ENCODE measurements at places on chromosomes 7 and 10. TPM values are rescaled to one million over a fixed set of nuclear protein-coding genes. Genes with fewer than 3 reads are reported as not detected.

The GJC3 gene
- not detected for total RNA-seq

GRCh38 chr10:62046522-62047227 lies 145.2 kb downstream of the ARID5B start:
- H3K4me1 ChIP-seq = peaks cover 54% of the 10 kb centered on the region
- DNase-seq = no peak
- H3K4me3 ChIP-seq = no peak overlapping the region
- no peaks in the 10 kb centered on the region for H3K27me3 ChIP-seq

- H3K36me3 ChIP-seq = no peaks in the 10 kb centered on the region
- DNase-seq = no peak
- no peak overlapping the region for H3K4me3 ChIP-seq
- H3K27me3 ChIP-seq = no peaks in the 10 kb centered on the region
- H3K27ac ChIP-seq = no peak overlapping the region
These were observed 7.5 kb upstream of the LRRN3 start for GRCh38 chr7:111083413-111083812.

The UPK3B gene
- 34.3 TPM for total RNA-seq

- H3K36me3 ChIP-seq = no peaks in the 10 kb centered on the region
- peak overlapping the region; percentile 18 for H3K27ac ChIP-seq
- no peaks in the 10 kb centered on the region for H3K27me3 ChIP-seq
- H3K4me1 ChIP-seq = peaks cover 12% of the 10 kb centered on the region
These were observed 369 bp upstream of the SCIN start for GRCh38 chr7:12570168-12570533.

DNA sequence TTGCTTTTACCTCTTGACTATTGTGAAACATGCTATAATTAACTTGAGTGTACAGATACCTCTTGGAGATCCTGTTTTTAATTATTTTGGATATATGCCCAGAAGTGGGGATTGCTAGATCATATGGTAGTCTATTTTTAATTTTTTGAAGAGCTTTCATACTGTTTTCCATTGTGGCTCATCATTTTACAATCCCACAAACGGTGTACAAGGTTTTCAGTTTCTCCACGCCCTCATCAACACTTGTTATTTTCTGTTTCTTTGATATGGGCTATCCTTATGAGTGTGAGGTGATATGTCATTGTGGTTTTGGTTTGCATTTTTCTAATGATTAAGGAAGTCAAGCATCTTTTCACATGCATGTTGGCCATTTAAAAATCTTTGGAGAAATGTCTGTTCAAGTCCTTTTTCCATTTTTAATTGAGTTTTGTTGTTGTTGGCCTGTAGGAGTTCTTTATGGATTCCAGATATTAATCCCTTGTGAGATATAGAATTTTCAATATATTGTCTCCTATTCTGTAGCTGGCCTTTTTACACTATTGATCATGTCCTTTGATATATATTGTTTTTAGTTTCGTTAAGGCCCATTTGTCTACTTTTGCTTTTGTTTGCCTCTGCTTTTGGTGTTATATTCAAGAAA lies 7.5 kb downstream of the AGK start:
- H3K27ac ChIP-seq = no peak overlapping the region
- no peak overlapping the region for H3K4me3 ChIP-seq
- no peaks in the 10 kb centered on the region for H3K27me3 ChIP-seq
